ENCODE measurements at places on chromosomes 7 and 10.
A peak's percentile ranks its signal among the peaks of the same experiment; 100 is the strongest.

DNA sequence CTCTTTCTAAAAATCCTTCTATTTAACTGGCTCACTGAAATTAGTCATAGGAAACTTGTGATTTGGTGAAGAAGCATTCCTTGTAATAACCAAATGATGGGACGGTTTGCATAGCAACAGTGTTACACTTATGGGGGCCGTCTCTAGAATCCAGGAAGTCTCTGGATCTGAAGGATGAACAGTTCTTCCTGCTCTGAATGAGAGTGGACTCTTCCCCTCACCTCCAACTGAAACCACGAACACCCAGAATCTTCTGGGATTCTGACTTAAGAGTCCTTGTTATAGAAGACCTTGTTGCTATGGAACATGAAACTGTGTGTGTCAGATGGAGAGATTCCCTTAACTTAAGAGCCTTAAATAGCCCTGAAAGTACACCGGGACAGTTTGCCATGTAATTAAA, 23.2 kb downstream of the NOLC1 start:
- DNase-seq = peak; percentile 67

- DNase-seq = no peak
Observed at GRCh38 chr7:36509962-36510361, 120.3 kb downstream of the ANLN start.

DNA sequence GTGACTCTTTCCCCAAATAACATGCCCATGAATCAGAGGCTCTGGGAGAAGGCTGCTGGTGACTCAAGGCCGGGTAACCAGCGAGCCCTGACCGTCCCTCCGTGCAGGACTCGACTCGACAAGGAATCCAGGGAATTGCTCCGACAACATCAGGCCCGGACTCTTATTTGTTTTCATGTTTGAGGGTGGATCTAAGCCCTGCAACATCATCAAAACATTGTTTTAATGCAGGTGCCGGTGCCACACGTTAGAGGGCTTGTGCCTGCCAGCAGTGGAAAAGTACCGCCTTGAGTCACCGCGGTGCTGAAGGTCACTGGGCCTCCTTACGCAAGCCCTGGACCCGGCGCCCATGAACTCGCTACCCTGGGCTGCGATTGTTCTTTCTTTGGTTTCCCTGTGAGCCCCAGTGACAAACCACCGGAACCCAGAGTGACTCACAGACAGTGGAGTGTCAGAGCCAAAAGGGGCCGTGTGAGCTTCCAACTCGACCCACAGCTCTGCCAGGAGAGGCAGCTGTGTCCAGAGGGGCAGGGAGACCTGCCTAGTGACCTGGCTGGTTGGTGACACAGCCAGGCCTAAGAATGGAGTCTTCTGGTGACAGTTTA, 139.4 kb upstream of the SHH start:
- DNase-seq = no peak

DNA sequence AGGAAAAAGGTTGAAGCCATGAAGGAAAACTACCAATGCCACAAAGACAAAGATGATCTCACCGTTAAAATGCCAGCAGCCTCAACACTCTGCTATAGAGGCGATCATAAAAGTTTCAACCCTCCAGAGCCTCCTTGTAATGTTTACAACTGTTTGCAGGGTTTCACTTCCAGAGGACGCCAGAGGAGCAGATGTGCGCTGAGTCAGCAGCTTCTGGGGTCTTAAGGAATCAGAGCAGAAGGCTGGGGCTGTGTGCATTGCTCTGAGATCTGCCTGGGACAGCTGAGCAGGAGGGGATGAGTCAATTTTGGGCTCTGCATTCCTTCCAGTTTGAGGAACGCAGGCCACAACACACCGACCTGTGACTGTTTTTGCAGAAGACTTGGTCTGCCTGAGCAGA, 98.3 kb downstream of the TMEM130 start:
- DNase-seq = peak; percentile 70

GRCh38 chr10:79148452-79149344, 79.9 kb downstream of the ZMIZ1 start:
- peak; percentile 65 for DNase-seq

GRCh38 chr7:44729949-44730590, 18.6 kb upstream of the ZMIZ2 start:
- DNase-seq = no peak

GRCh38 chr10:122099562-122099961, 110.6 kb downstream of the TACC2 start:
- DNase-seq = no peak

GRCh38 chr10:76209135-76209534, 777.7 kb downstream of the LRMDA start:
- DNase-seq = peak; percentile 25

- no peak for DNase-seq
Observed at GRCh38 chr10:86371691-86372090, 5.1 kb upstream of the GRID1 start.

DNA sequence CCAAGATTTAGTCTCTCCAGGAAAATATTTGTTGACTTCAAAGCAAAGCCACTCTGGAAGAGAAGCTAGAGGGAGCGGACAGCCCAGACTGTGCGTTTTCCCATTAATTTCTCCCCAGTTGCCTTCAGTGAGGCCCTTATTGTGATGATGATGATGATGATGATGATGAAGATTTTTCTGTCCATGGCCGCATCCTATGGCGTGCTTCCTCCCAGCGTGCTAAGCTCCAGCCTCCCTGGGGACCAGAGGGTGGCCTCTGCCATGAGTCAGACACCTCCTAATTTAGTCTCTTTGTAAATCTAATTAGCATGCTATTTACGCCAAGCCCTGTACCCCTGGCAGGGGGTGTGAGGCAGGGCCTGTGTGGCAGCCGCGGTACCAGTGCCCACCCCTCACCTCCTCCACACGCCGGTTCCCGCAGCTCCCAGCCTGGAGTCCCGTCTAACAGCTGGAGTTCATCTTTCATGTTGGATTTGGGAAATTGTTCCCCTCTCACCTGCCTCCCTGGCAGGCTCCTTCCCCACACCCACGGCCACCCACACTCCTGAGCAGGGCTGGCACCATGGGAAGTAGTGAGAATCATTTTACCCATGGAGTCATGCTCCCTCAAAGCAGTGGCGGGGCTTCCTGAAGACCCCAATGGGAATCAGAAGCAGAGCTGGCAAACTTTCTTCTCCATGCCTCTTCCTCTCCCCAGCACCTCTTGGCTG, 92.2 kb downstream of the C10orf105 start:
- no peak for DNase-seq

- no peak for DNase-seq
Observed at GRCh38 chr10:72925951-72926465, 28.6 kb downstream of the PLA2G12B start.

- no peak for DNase-seq
Observed at GRCh38 chr7:70153933-70154332, 555.7 kb downstream of the AUTS2 start.

- DNase-seq = no peak
Observed at GRCh38 chr7:94380264-94380663, 14.4 kb upstream of the COL1A2 start.

DNA sequence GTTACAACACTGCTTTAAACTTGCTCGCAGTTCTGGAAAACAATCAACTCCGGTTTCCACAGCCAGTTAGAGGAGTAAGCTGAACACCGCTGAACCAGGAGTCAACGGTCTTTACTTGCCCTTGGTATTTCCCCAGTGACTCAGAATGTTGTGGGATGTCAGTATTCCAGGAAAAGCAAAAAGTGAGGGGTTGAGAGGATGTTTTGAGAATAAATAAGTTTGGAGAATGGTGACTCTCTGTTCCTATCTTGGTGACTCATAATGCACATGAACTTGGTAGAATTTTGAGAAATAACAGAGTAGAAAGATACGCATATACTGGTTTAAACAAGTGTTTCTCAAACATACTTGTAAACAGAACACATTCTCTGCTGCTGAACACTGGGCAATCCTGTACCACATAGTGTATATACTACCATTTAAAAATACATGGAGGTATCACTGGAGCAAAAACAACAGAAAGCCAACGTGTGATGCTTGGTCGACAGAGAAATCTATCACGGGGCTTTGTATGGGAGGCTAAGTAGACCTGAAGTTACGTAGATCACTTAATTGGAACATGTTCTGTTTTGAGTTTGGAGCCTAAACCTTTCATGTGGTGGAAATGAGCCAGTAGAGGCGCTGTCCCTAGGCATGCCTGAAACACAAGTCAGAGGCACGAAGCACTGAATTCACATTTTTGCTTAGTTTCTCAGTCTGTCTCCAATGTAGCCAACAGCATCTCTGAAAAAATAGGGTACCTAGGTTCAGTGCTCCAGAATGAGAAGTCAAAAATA, 534.3 kb downstream of the PARD3 start:
- peak; percentile 95 for DNase-seq

DNA sequence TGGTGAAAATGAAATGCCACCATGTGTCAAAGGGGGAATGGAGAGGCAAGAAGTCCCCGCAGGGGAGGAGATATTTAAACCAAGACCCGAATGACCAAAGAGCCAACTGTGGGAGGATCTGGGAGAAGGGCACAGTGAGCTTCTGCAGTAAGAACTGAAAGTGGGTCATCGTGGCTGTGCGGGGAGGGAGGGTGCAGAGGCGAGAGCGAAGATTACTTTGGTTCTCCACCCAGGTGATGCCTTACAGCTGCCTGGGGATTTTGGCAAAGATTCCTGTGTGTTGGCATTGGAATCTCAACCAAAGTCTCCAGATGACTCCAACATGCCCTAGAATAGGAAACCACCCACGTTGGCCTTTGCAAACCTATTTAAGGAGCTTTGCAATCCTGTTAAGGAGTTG, 44.2 kb upstream of the ADAM12 start:
- no peak for DNase-seq

DNA sequence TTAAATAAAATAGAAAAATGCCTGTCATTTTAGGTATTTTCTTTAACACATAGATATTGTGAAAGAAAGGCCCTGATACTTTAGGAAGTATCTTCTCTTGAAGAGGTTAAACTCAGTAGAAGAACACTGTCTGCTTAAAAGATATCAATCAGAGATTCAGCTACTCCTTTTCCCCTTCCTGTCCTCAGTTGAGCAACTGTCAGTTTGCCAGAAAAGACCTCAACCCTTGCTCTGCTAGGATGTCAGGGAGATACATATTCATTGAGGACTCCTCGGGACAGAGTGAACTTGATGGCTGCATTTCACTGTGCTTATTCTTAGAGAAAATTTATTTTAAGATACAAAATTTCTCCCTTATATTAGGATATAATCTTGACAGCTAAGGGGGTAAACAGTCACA, 173.6 kb upstream of the CACNA2D1 start:
- no peak for DNase-seq

DNA sequence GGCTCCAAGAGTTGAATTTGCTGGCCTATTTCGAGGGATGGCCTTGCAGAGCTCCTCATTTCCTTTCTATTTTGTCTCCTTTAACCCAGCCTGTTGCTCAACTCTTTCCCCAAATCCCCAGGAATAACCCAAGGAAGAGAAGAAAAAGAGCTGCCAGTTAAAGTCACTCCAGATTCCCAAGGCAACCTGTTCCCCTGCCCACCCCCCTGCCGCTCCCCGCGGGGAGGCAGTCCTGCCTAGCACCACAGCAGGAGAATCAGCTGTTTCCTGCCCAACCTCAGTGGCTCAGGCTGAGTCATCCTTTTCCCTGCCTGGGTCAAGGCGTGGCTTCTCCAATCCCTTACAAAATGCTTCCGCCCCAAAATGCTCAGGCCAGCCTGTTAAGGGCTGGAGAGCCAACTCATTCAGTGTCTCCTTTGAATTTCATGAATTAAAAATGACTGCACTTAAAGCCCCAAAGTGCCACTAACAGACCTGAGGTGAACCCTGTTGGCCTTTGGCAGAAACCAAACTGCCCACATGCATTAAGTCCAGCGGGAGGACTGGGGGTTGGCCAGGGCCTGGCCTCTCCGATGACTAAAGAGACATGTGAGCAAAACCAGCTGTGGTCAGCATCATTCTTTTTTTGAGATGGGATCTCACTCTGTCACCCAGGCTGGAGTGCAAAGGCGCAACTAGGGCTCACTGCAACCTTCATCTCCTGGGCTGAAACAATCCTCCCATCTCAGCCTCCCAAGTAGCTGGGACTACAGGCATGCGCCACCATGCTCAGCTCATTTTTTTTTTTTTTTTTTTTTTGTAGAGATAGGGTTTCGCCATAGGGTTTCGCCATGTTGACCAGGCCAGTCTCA, 83.2 kb upstream of the KIF5B start:
- DNase-seq = peak; percentile 95

GRCh38 chr10:26479766-26480492, 41.8 kb downstream of the APBB1IP start:
- no peak for DNase-seq

GRCh38 chr10:102713539-102713813, 721 bp downstream of the ARL3 start:
- DNase-seq = no peak

- DNase-seq = no peak
Observed at GRCh38 chr7:35249537-35249907, 4.4 kb downstream of the TBX20 start.

DNA sequence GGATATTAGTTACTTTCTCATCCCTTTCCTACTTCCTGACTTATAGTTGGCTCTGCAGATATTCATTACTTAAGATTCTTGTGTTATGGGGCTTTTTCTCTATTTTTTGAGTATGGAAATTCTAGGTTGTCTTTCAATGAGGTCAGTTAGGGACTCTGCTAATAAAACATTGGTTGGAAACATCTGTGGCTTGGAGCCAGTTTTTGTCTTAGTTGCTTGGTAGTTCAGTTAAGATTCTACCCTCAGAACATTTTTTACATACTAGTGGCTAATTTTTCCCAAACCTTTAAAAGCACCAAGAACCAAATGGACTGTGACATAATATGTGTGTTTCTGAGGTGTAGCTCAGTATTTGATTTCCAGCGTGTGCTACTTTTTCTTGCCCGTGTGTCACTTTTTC, 305.6 kb upstream of the FZD1 start:
- peak; percentile 46 for DNase-seq

- DNase-seq = no peak
Observed at GRCh38 chr7:104089612-104090011, 100.2 kb upstream of the RELN start.

DNA sequence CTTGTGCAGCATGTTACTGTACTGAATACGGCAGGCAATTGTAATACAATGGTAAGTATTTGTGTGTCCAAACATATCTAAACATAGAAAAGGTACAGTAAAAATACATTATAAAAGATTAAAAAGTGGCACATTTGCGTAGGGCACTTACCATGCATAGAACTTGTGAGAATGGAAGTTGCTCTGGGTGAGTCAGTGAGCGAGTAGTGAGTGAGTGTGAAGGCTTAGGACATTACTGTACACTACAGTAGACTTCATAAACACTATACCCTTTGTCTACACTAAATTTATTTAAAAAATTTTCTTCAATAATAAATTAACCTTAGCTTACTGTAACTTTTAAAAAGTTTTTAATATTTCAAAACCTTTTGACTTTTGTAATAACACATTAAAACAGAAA, 37.5 kb downstream of the BPGM start:
- DNase-seq = no peak

DNA sequence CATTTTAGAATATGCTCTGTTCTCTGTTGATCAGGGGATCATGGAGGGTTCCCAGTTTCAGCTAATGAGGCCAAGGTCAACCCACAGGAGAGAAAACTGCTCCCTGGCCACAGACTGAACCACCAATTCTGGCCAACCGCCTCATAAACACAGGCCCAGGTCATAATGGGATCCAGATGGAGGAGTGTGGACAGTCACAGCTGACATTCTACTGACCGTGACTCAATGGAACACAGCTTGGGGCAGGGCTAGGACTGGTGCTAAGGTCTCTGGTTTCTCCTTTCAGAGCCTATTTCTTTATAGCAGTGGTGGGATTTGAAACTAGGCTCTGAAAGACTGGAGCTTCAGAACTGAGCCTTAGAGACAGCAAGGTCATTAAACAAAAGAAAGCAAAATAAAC, 68.3 kb downstream of the HIPK2 start:
- peak; percentile 86 for DNase-seq

GRCh38 chr10:15426558-15426957, 55.5 kb upstream of the FAM171A1 start:
- DNase-seq = no peak
